Fibroblast of pulmonary artery (primary cell): ENCODE measurements at places on chromosomes 11 and 22.

DNA sequence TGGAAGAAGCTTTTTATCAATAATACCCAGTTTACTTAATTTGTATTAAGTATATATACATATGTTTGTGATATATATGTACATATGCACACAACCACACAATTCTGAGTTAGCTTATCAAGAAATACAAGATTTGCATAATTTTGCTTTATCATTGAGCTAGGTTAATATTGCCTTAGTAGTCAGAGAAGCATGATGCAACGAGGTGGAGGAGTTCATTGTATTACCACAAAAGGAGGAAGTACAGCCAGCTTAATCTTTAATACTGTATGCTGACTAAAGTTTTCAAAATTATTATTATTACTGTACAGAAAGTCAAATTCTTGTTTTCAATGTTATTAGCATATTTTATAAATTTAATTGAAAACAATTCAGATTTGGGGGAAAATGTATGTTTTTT lies 278.4 kb upstream of the PDGFD start:
- peak; percentile 72 for DNase-seq

DNA sequence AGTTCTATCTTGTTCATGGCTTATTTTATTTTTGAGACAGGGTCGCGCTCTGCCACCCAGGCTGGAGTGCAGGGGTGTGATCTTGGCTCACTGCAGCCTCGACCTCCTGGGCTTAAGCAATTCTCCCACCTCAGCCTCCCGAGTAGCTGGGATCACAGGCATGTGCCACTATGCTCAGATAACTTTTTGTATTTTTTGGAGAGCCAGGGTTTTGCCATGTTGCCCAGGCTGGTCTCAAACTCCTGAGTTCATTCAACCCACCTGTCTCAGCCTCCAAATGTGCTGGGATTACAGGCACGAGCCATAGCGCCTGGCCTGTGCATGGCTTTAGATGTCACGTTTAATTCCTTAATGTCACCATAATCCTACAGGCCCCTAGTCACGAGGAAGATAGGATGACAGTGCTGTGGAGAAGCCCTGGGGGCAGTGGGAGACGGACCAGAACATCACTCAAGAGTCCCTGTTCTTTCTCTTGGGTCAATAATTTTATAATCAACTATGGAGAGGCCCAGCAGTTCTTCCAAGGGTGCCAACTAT lies 99.5 kb downstream of the RDX start:
- no peak for DNase-seq

- DNase-seq: no peak
Measured at GRCh38 chr22:50183141-50183971, 2.4 kb upstream of the TRABD start.

DNA sequence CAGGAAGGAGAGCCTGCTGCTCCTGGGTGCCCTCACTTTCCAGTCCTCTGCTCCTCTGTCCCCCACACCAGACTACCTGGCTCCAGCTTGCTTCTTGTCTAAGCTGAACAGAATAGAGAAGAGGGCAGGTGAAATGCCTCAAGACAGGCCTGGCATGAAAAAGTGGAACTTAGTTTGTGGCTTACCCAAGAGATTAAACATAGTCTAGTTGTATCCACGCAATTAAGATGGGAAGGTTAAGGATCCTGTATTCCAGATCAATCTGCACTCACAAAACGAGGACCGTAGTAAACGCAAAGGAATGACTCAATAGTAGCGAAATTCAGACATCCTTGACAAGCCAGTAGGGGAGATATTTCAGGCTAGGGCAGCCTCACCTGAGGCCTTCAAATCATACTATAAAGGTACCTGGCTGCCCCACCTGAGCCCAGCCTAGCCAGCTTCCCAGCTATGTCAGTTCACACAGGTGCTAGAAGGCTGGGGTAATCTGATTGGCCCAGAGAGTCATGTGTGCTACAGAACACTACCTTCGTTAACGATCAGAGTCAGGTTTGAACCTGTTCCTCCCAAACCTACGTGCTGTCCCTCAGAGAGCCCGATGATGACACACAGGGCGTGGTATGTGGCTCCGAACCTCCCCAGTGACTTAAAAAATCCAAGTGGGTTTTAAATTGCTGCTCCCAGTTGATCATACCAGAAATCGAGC lies 46.5 kb downstream of the AHNAK start:
- DNase-seq: no peak

DNA sequence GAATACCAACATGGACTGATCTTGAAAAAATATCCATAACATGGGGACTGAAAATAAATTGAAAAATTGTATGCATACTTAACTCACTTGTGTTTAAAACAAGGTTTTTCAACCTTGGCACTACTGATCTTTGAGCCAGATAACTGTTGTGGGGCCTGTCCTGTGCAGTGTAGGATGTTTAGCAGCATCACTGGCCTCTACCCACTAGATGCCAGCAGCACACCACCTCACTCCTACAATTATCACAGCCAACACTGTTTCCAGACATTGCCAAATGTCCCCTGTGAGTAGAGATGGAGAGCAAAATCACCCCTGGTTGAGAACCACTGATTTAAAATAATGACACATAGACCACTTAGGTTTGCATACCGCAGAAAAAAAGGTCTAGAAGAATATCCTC lies 45.0 kb upstream of the SLC1A2 start:
- DNase-seq: no peak

DNA sequence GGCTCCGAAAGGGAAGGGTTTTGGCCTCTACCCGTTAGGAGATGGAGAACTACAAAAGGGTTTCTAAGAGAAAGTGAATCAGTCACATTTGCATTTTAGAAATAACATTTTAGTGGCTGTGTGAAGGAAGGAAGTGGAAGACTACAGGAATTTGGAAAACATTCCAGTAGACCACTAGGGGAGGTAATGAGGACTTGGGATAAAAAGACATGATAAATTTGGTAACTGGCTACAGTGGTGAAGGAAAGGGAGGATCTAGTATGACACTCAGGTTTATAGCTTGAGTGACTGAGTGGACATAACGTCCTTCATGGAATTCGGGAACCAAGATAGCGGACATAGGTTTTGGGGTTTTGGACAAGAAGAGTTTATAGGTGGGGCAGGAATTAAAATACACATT lies 7.0 kb upstream of the RRM1 start:
- no peak for DNase-seq

GRCh38 chr22:39967103-39967829 lies 7.1 kb downstream of the TMA7B start:
- DNase-seq: peak; percentile 61

DNA sequence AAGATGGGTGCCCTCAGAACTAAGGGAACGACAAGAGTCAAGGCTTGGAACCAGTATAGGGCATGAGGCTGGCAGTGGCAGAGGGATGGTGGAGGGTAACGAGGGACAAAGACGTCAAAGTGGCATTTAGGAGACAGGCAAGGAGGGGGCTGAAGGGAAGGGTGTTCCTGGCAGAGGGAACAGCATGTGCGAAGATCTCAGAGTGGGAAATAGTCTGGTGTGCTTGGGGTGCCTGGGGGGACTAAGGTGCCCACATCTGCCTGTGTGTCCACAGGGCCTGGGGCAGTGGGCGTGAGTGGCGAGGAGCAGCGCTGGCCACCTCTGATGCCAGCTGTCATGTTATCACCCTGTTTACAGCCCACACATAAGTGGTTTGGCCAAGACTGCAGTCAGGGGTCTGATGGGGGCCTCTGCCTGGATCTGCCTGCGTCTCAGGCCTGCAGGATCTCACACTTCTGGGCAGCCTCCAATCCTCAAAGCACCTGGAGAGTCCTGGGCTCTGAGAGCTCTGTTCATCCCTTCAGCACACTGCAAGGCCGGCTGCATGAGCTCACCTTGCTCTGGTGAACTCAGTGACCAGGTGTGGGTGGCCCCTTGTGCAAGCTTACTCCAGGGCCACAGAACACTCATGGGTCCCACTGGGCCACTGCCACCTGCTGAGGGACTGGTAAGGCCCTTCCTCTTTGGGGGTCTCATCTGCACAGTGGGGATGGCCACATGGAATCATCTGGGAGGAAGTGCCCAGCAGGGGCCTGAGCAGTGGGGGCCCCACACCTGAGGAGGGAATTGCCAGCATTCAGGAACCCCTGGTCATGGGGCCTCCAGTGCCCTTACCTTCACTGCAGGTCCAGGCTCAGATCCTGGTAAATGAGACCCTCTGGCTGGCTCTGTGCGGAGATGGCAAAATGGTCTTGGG lies 89.7 kb upstream of the SHISAL1 start:
- no peak for DNase-seq

DNA sequence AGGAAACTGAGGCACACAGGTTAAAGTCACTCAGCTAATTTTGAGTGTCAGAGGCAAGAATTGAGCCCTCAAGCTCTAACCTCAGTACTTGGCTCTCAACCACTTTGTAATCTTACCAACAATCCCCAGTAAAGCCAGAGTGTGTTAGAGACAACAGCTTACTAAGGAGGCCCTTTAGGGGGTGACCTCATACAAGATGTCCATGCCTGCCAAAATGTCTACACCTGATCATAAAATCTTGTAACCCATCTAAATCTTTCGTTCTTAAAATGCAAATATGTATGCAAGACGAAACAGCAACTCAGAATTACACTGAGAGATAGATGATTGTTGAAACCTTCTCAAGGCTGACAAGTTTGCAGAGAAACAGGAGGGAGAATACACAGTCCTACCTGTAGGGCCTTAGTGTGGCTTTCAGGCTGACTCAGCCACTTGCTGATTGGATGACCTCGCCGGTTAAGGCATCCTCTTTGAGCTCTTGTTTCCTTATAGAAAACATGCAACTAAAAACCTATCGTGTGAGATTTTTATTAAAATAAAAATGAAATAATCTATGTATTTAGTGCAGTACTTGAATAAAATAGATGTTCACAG lies 143.2 kb downstream of the OPCML start:
- no peak for DNase-seq

DNA sequence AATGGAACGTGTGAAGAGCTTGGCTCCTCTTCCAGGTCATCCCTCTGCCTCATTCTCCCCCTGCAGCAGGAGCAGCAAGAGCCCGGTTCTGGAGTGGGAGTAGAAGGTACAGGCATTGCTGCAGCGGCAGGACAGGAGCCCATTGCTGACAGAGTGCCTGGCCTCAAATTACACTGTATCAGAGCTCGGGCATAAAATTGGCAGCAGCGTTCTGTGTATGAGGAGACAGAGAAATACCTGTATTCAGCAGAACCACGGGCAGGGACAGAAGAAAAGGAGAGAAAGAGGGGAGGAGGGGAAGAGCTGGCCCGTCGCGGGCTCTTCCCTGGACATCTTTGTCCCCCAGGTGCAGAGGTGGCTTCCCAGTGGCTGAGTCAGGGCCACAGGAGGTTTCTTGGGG lies 2.6 kb upstream of the NCF4 start:
- DNase-seq: no peak

- DNase-seq: no peak
Measured at GRCh38 chr22:45880716-45881523, 96.0 kb downstream of the WNT7B start.

GRCh38 chr22:40020956-40021355 lies 26.2 kb downstream of the FAM83F start:
- no peak for DNase-seq

GRCh38 chr11:118126082-118126838 lies 26.4 kb downstream of the SCN4B start:
- DNase-seq: no peak

DNA sequence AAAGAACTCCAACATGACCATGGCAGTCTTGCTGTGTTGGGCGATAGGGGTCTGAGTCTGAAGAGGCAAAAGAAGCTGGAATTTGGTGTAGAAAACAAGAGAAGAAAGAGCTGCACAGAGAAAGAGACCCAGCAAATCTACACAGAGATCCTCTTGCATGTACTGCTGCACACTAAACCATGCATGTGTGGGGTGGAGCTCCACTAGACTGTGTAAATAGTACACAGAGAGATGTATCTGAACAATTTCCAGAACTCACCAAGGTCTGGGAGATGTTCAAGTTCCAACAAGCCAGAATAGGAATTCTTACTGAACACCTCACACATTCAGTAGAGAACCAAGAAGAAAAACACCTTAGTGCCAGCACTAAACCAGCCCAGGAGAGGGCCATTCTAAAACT lies 42.3 kb downstream of the CSF2RB start:
- no peak for DNase-seq

DNA sequence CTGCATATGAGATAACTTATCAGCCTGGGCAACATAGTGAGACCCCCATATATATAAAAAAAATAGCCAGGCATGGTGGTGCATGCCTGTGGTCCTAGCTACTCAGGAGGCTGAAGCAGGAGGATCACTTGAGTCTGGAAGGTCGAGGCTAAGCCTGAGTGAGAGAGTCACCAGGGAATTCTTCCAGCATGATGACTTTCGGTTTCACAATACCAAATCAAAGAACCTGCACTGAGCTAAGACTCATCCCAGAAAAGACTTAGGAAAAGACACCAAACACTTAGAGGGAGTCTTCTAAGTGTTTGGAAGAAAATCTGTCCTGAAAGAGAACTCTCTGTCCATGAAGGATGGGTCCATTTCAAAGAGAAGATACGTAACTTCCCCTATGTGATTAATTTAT lies 12.7 kb downstream of the STK33 start:
- no peak for DNase-seq

DNA sequence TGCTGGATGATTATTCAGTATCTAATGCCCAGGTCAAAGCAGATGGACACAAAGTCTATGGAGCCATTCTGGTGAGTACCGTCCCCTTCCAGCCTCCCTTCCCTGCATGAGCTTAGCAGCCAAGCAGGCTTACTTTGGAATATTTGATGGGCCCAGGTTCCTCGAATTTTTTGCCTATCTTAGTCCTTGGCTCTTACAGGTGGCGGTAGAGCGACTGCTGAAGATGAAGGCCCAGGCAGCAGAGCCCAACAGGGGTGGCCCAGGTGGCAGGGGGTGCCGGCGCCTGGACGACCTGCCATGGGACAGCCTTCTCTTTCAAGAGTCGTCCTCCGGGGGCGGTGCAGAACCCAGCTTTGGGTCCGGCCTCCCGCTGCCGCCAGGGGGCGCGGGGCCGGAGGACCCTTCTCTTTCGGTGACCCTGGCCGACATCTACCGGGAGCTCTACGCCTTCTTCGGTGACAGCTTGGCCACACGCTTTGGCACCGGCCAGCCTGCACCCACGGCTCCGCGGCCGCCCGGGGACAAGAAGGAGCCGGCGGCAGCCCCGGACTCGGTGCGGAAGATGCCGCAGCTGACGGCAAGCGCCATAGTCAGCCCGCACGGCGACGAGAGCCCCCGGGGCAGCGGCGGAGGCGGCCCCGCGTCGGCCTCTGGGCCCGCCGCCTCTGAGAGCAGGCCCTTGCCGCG lies 741 bp upstream of the TMEM179B start:
- DNase-seq: peak; percentile 78

- DNase-seq: no peak
Measured at GRCh38 chr11:3077189-3077836, 20.1 kb upstream of the CARS1 start.

DNA sequence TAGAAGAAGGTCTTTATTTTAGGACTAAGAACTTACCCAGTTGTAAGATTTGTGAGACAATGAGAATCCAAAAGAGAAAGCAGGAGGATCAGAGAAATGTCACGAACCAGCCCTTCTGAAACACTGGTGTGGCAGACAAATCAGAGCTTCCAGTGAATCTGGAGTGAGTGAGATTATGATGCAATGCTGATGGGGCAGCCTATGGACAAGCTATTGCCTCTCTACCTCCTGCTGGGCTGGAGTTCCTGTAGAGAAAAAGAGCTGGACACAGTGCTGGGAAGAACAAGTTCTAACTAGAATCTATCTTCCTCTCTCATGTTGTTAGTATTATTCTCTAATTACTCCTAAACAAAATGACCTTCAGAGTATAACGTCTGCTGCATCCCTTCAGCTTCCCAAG lies 12.0 kb upstream of the ANO3 start:
- DNase-seq: peak; percentile 17
